ENCODE measurements at places on chromosomes 6 and 20.

- no peak for DNase-seq
Observed at GRCh38 chr20:10716855-10717254, 43.1 kb upstream of the JAG1 start.

GRCh38 chr20:3728354-3728753 is 4.1 kb upstream of the HSPA12B start:
- DNase-seq: no peak

DNA sequence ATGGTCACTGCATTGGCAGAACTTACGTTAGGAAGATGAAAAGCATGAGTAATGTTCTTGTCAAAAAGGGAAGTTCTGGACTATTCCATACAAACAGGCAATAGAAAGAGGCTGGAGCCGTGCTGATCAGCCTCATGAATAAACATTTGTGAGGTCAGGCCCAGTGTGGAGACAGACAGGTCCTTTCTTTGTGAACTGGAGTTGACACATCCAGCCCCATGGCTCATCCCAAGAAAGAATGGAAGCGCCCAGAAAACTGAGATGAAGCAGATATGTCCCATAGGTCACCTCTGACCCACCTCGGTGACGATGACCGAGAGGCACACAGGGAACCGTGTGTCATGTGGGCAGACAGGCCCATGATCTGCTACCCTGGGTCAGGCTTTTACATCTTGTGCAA is 276.0 kb upstream of the SGK1 start:
- DNase-seq: no peak

DNA sequence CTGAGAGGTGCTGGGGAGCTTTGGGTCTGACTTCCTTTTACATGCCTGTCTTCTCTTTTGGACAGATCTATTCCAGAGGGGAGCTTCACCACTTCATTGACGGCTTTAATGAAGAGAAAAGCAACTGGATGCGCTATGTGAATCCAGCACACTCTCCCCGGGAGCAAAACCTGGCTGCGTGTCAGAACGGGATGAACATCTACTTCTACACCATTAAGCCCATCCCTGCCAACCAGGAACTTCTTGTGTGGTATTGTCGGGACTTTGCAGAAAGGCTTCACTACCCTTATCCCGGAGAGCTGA is 13.1 kb downstream of the PRDM1 start:
- DNase-seq: no peak

GRCh38 chr20:37328149-37328945 is 17.6 kb upstream of the SRC start:
- DNase-seq: no peak

Data from retinal pigment epithelial cell (primary cell).